ENCODE measurements at places on chromosomes 2 and 18.

DNA sequence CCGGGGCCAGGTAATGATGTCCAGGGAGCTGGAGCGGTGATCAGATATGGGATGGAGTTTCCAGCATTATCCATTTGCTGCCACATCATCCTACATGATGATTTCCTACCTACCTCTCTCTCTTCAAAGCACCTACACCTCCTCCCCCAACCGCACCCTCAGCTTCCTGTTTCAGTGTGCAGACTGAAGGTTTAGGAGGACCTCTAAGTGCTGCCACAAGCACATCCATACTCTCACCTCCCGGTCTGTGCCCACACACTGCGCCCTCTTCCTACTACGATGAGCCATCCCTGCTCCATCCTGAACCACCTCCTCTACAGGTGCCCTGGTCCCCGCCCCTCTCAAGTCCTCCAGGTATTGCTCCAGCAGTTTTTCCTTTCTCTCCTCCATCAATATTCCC is 123.7 kb downstream of the ALPK2 start:
- peak; percentile 29 for DNase-seq

GRCh38 chr2:139924070-139924469 is 1143.9 kb upstream of the NXPH2 start:
- no peak for DNase-seq

GRCh38 chr18:61530681-61531080 is 197.5 kb downstream of the CDH20 start:
- DNase-seq = no peak

DNA sequence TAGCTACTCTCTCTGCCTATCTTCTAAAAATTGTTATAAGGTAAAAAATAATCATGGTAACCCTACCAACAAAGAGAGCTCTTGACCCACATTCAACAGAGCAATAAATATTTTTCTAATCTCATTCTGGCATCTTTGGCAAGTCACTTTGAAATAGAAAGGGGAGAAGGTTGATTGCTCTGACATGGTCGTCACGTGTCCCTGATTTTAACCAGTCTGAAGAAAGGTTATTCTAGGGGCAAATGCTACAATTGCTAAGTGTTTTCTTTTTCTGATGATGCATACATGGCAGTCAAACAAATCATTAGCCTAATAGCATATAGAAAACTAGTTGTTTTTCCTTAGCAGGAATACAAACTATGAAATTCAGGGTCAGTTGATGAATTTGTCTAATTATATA is 153.3 kb upstream of the MAP3K20 start:
- DNase-seq = no peak

GRCh38 chr2:226655871-226656270 is 143.7 kb downstream of the IRS1 start:
- no peak for DNase-seq

GRCh38 chr2:123596621-123597020 is 428.5 kb upstream of the CNTNAP5 start:
- no peak for DNase-seq

- DNase-seq = no peak
Observed at GRCh38 chr2:200350850-200351285, 44.4 kb downstream of the SPATS2L start.

DNA sequence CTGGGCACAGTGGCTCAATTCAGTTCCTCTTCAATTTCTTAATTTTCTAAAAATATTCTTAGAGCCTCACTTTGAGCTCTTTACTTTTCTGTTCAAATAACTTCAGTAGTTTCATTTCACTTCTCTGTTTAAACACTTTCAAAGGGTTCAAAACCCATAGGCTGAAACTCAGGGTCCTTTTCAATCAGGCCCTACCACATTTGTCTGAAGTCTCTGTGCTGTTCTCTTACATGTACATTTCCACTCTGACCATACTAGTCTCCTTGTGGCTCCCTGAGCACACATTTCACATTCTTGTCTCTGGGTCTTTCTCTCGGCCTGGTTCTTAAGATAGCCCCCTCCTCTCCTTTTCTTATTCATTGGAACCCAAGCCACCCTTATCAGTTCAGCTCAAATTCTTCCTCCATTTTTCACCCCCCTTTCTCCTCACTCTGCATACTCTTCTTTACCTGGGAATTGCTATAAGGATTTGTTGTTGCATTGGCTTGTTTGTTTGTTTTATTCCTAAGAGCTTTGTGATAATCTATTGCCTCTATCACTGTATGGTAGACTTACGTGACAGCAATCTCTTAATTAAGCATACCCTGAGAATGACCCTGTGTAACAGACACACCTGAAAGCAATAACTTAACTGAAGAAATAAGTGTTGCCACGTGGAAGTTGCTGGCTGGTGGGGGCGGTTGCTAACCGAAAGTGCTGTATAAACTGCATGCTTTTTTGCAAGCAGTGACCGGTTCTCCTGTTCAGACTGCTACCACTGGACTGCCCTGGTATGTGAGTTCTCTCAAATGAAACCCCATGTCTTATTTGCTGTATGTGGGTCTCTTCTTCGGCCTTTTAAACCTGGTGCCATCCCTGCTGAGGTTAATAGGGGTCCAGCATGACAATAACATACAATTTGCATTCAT is 27.7 kb upstream of the ACADL start:
- no peak for DNase-seq

- DNase-seq = no peak
Observed at GRCh38 chr18:55838841-55839240, 250.8 kb upstream of the TCF4 start.

- peak; percentile 11 for DNase-seq
Observed at GRCh38 chr18:62505669-62506494, 16.9 kb upstream of the ZCCHC2 start.

- peak; percentile 7 for DNase-seq
Observed at GRCh38 chr18:23209031-23209430, 73.7 kb downstream of the CABLES1 start.
